ENCODE measurements at places on chromosomes 6 and 20.

DNA sequence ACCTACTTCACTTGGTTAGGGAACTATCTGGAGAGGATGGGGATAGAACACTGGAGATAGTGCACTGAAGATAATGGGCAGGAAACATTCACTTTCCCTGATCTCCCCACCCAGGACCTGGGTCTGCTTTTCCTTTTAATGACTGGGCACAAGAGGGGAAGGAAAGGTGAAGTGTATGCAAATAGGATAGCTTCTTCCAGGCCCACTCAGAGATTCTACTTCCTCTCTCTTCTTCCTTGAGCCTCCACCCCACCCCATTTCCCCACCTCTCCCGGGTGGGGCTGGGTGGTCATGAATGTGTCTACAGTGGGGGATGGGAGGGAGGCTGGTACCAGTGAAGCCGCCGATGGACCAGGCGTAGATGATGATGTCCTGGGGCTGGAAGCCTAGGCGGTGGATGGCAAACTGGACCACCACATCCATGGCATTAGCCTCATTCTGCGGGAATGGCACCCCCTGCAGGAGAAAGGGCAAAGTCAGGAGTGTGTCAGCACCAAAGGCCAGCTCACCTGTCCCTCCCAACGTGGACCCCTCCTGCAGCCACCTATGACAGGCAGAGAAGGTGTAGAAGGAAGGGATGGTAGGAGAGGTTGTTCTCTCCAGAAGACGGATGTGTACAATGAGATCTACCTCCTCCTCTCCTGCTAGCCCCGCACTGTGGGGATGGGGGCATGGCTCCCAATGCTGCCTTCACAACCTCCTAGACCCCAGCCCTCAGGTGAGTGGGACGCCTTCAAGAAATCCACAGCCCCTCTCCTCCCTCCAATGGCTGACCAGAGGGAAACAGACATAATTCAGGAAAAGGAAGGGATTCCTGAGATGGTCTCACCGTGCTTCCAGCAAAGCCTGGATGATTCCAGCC lies 8.6 kb upstream of the LY6G5C start:
- DNase-seq: no peak

GRCh38 chr6:108873251-108873650 lies 25.0 kb downstream of the ARMC2 start:
- DNase-seq: no peak

DNA sequence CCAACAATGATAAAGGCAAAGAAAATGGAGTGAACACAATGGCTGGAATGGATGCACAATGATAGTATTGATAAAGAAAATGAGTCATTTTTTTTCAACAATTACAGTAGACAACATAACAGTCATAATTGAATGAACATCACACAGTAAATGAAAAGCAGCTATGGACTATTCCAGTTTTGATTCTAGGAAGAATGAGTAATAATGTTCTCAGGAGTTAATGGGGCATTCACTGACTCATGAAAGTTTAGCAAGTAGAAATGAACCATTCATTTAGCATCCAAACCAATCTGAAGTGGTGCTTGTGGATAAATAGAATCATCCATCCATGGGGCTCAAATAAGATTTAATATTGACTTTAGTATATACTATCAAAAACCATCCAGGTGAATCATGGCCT lies 1029.5 kb upstream of the GJE1 start:
- DNase-seq: no peak

DNA sequence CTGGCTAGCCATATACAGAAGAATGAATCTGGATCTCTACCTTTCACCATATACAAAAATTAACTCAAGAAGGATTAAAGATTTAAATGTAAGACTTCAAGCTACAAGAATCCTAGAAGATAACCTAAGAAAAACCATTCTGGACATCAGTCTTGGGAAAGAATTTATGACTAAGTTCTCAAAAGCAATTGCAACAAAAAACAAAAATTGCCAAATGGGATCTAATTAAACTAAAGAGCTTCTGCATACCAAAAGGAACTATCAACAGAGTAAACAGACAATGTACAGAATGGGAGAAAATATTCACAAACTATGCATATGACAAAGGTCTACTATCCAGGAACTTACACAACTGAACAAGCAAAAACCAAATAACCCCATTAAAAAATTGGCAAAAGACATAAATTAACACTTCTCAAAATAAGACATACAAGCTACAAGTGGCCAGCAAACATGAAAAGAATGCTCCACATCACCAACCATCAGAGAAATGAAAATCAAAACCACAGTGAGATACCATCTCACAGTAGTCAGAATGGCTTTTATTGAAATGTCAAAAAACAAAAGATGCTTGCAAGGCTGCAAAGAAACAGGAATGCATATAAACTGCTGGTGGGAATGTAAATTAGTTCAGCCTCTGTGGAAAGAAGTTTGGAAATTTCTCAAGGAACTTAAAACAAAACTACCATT lies 66.8 kb upstream of the RSPO3 start:
- no peak for DNase-seq

DNA sequence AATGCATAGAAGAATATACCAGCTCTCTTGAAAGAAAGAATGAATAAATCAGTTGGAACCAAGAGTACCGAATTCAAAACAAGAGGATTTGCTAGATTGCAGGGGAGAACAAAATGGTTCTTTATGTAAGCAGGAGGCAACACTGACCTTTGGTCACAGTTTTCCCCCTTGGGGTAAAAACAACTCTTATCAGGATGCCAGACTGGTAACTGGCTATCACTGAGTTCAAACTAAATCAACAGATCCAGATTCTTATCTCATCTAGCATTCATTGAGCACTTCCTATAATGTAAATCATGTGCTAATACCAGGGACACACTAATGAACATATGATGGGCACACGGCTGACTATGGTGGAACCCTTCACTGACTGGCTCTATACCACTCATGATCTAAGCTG lies 4.8 kb upstream of the IL17F start:
- DNase-seq: no peak

- no peak for DNase-seq
These were observed 36.9 kb downstream of the ARHGAP18 start for GRCh38 chr6:129672881-129673631.

GRCh38 chr6:3438190-3439167 lies 18.4 kb downstream of the SLC22A23 start:
- no peak for DNase-seq

DNA sequence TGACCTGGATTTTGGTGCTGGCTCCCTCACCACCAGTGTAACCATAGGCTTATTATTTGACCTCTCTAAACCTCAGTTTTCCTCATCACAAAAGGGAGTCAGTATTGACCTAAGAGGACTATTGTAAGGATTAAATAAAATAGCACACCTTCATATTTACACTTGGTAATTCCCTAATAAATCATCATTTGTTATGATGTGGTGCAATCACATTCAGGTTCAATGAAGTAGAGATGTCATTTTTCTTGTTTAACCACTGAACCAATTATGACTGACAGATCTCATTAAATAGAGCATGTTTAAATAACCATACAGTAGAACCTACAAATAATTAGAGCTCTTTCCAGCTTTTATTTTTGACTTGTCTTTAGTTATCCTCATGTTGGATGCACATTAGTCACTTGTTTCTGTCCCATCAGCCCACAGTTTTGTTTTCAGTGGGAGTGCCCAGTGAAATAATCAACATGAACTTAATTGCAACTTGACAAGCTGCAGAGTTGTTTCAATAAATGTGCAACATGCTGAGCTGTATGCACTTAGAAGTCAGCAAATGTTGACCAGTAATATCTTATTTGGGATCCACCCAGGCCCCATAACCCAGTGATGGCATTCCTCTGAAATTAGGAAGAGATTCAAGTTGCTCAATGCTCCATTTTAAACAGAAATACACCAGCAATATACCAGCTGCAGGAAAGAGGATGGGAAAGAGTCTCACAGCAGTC lies 451.7 kb upstream of the MARCKS start:
- DNase-seq: no peak

DNA sequence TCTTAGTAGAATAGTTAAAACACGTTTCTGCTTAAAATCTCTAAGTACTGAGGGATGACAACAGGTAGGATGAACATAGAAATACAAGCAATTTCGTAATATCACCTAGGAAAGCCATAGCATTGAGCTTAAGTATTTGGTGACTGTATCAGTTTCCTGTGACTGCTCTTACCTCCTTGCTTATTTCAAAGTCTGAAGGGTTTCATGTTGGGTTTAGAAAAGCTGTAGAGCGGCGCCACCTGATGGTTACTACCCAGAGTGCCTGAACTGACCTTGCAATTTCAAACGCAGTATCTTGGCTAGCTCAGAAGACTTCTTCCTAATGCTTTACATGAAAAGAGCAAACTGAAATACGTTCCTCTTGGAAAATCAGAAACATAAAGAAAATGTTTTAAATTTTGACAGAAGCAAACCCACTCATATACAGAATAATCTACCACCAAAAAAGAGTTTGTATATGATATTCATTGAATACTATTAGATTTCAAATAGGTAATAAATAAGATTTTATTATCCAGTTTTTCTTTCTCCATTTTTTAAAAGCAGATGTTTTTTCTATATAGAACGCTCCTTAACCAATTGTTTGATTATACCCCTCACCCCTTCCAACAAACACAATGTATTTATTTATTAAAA lies 82.3 kb upstream of the RIPOR2 start:
- DNase-seq: no peak

GRCh38 chr6:111444794-111445193 lies 38.2 kb downstream of the REV3L start:
- DNase-seq: no peak

- DNase-seq: no peak
These were observed 19.2 kb upstream of the PTGIS start for GRCh38 chr20:49587111-49587570.

GRCh38 chr6:142926177-142926493 lies 18.8 kb downstream of the HIVEP2 start:
- DNase-seq: no peak

DNA sequence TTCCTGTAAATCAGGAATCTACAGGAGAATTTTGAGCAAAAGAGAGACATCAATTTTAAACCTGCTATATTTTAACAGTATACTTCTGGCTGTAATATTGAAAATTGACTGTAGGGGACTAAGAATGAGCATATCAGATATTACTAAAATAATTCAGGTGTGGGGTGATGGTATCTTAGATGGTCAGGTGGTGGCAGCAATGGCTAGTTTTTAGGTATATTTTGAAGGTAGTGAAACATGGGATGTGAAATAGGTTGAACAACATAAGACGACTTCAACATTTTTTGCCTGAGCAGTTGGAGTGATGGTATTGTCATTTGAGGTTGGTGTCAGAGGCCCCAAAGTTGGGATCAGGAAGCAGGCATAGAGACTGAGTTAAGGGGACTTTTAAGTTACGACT lies 32.1 kb downstream of the FAM83B start:
- no peak for DNase-seq

DNA sequence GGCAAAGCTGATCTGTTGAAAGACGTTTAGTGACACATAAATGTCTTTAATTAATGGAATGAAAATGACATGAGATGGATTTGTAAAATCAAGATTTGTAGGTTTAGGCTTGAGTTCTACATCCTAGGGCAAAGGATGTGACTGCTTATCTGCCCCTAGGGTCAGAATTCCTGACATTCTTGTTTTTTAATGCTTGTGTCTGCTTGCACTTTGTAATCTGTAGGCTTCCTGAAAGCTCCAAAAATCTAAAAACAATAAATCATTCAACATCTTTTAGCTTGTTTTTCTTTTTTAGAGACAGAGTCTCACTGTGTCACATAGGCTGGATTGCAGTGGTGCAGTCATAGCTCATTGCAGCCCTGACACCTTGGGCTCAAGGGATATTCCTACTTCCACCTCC lies 107.9 kb upstream of the MLIP start:
- peak; percentile 31 for DNase-seq

DNA sequence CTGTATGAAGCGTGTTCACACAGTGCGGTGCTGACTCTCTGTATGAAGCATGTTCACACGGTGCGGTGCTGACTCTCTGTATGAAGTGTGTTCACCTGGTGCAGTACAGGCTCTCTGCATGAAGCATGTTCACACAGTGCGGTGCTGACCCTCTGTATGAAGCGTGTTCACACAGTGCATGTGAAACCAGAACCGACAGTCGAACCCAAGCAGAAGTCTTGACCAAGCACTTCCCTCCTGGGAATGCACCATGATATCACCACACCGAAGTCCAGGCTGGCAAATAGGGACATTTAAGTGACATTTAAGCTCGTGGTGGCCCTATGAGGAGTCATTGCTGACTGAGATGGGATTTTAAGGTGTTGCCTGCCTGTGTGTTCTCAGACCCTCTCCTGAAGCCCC lies 11.3 kb upstream of the SERPINB1 start:
- DNase-seq: no peak

DNA sequence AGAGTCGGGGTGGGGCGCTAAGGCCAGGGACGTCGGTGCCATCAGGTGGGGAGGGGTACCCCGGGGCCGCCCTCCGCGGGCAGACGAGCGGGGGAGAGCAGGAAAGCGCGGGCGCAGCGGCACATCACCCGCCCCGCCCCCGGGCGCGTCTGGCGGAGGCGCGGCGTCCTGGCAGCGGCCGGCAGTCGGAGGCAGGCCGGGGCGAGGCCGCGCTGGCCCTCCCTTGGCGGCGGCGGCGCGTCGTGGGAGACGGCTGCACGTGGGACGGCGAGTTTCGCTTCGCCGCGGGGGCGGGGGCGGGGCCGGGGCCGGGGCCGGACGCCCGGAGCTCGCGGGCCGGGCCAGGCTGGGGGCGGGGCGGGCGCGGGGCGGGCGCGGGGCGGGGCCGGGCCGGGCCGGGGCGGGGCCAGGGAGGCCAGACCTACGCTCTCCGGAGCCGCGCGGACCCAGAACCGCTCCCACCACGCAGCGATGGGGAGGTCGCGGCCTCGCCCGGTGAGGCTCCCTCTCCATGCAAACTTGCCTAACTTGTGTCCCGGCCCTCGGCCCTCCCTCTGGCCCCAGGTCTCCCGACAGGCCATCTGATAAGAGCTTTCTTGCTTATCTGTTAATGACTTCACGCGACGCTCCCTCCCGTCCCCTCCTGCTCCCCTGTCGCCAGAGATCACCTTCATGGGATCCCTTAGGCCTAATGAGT lies 12.5 kb downstream of the ITPR3 start:
- DNase-seq: peak; percentile 82

DNA sequence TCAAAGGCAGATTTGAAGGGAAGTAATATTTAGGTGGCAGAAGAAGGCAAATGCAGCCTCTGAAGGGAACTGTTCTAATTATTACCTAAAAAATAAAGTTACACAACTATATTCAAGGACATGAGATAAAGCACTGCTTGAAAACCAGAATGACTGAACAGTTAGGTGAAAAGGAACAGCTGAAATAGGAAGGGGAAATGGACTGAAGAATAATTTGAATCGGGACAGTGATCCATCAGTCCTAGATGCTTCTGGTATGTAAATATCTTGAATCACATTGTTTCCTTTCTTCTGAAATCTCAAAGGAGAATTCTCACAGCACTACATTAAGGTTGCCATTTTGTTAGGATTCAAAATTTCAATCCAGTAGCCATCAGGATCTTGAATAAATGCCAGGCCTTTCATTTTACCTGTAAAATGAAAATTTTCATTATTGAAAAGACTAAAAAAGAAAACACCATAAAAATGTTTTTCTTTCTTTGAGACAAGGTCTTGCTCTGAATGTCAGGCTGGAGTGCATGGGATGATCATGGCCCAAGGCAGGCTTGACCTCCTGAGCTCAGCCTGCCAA lies 25.9 kb downstream of the GLO1 start:
- DNase-seq: no peak
